ENCODE measurements at places on chromosomes 2 and 18.

GRCh38 chr2:20232837-20233207 is 7.9 kb upstream of the SDC1 start:
- DNase-seq, result no peak

DNA sequence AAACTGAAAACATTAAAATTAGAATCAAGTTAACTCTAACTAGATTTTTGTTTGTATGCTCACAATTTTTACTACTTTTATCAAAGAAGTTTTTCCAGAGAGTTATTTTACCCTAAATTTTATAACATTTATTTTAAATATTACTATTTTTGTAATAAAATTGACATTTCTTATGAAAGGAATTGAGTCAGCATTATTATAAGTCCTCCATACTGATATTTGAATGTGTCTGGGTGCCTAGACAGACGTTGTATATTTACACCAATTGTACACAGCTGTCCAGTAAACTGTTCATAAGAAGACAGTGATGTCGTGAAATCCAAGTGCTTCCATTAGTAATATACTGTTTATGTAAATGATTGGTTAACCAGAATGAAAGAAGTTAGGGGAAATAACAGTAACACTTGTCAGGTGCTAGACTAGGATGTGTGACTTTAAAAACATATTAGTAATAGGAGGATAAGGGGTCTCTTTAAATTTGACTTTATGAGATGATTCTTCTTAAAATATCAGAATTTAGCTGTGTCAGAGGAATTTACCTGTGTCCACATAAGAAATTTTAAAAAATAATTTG is 73.7 kb downstream of the TANK start:
- DNase-seq, result no peak

DNA sequence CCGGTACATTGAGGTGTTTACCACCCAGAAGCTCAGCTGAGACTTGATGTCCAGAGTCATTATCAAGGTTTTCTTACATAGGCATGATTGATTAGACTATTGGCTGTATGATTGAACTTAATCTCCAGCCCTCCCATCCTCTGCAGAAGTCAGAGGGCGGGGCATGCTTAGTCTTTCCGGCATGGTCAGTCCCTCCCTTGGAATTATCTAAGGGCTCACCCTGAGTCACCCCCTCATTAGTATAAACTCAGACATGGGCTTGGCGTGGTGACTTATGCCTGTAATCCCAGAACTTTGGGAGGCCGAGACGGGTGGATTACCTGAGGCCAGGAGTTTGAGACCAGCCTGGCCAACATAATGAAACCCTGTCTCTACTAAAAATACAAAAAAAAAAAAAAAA is 243.9 kb downstream of the VAPA start:
- no peak for DNase-seq

- no peak for DNase-seq
Measured at GRCh38 chr2:229387866-229388265, 116.8 kb upstream of the PID1 start.

All from stimulated activated CD4-positive, alpha-beta T cell treated with anti-CD3 and anti-CD28 coated beads, Interleukin-1b, Interleukin-23, amount 100 ng/mL, for 48 hours (primary cell).